ENCODE measurements at places on chromosomes 7 and 10.

- no peak for DNase-seq
These were observed 38.0 kb downstream of the SNX10 start for GRCh38 chr7:26329520-26330255.

DNA sequence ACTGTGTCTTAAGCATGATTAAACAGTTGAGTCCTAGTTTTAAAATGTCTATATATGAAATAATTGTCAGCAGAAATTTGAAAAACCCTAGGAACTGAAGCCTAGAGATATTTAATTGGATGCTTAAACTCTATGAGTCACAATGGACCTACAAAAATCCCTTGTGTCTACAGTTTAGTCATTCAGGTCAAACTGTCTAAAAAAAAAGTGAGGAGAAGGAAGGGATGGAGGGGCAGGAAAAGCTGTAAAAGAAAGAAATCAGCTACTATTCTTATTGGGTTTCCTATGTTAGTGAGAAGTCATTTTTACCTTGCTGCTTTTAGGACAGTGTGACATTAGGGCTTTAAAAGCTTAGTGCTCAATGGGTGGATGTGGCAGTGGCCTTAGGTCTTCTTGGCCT lies 406.1 kb upstream of the FZD8 start:
- DNase-seq: no peak

DNA sequence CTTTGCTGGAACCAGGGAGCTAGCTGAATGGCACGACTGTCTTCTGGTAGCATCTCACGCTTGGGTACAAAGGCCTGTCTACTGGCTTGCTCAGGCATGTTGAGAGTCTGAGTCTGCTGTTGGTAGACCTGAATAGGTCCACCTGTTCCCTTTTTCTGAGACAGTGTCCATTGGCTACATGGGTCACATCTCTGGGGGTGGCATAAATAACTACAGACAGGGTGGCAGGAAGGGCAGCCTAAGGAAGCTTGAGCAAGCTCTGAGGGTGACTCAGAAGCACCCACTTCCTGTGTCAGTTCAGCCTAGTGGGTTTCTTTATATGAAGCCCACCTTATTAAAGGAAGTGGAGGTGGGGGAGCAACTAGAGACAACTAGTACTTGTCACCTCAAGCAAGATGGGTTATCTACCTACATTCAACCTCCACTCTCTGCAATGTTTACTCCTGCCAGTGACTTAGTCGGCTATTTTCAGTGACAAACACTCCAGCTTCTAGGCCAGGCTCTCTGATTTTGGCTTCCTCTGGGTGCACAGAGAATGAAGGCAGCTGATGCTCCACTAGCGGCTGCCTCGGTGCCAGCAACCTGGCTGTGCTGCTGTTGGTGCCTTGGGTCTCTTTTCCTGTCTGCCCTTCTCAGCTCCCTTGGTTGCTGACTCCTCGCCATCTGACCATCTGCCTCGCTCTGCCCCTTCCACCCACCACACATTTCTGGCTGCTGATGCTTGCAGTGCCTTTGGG lies 5.7 kb upstream of the ZYX start:
- no peak for DNase-seq

- peak; percentile 45 for DNase-seq
These were observed 276.3 kb downstream of the GALNT17 start for GRCh38 chr7:71408271-71408670.

DNA sequence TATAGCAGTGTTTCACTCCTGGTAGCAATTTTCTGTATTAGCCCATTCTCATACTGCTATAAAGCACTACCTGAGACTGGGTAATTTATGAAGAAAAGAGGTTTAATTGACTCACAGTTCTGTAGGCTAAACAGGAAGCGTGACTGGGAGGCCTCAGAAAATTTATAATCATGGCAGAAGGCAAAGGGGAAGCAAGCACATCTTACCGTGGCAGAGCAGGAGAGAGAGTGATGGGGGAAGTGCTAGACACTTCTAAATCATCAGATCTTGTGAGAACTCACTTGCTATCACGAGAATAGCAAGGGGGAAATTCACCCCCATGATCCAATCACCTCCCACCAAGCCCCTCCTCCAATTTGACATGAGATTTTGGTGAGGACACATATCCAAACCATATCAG lies 131.6 kb upstream of the EFCAB10 start:
- DNase-seq: no peak

GRCh38 chr7:17194656-17195055 lies 103.8 kb upstream of the AHR start:
- no peak for DNase-seq

DNA sequence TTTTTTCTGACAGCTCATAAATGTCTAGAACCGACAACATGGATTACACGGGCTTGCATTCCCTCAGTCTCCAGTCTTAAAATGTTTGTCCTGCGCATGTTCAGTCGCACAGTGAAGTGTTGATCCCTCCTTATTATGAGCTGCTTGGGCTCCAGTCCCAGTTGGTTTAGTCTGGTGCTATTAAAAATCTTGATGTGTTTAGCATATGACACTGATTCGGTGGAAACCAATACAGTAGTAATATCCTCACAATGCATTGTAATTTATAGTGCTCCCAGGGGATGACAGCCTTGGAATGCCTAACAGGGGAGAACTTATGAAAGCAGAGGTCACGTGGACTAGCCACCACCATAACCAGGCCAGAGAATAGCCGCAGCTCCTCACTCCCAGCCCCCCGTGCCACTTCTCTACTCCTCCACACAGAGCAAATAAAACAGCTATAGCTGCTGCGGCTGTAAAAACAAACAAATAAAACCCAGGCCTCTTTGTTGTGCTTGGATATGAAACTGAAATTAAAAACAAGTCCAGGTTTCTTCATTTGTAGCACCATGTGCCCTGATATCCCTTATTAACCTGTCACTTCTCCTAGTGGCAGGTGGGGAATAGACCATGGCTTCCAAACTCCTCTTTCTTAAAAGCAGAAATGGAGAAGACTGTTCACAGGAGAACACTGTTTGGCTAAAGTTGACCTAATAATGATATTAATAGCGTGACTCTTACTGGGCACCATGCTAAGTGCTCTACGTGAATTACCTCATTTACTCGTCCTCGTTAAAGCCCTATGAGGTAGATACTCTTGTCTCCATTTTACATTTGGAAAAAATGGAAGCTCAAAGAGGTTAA lies 7.7 kb downstream of the DPCD start:
- DNase-seq: no peak

DNA sequence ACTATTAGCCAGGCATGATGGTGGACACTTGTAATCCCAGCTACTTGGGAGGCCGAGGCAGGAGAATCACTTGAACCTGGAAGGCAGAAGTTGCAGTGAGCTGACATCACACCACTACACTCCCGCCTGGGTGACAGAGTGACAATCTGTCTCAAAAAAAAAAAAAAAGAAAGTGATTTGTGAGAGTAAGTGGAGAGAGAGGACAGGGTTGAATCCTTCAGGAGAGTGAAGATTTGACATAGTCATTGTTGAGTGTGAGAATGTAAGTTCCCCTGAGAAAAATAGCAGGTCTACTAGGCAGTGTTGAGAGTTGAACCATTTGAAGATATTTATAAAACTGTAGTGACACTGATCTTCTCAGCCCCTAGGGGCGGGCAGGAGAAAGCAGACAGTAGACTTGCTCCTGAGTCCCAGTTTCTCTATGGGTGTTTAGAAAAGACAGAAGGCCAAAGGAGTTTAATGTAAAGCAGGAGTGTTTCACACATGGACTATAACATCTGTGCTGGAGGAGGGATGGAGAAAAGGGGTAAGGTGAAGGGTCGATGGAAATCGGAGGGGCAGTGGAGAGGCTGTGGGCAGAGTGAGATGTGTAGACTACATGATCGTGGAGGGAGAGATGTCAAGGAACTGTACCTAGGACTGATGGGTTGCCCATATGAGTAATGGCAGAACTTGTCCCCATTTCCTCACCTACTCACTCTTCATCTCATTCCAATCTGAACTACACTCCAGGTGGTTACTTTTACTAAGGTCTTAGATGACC lies 13.7 kb upstream of the LAMB4 start:
- DNase-seq: no peak

GRCh38 chr7:74409571-74409970 lies 44.1 kb upstream of the GTF2IRD1 start:
- no peak for DNase-seq

GRCh38 chr10:71203716-71204115 lies 8.7 kb upstream of the UNC5B start:
- DNase-seq: no peak

- no peak for DNase-seq
These were observed 214.6 kb downstream of the PTEN start for GRCh38 chr10:88077977-88078376.

GRCh38 chr7:68456469-68456868 lies 1141.8 kb upstream of the AUTS2 start:
- DNase-seq: no peak

GRCh38 chr7:44477063-44477830 lies 13.2 kb downstream of the NUDCD3 start:
- DNase-seq: peak; percentile 53

DNA sequence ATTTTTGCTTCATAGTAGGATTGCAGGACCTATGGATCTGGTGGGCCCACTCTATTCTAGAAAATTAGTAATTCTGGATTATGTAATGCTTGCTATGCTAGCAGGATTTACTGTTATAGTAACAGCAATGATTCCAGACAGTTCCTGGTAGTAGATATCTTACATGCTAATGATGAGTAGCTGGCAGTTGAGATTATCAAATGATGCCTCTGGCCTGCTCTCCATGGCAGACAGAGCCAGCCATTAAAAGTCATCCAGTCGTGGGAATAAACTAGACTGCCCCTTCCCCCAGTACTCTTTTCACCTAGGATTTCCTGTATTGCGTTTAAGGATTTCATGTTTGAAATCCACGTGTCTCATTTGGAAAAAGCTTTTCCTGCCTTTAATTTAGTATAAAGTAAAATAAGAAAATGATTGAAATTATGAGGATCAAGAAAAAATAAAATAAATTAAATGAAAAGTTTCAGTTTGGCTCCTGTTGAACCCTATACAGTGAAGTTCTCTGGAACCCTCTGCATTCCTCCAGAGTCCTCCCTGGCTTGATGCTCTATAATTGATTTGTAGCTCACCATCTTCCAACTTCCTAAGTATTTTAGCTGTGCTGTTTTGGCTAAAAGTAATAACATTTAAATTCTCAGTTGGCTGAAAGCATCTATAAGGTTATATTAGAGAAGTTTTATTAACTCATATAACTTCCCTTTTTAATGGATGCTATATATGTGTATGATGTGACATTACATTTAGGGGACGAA lies 14.6 kb downstream of the UMAD1 start:
- no peak for DNase-seq

GRCh38 chr7:82428186-82428961 lies 15.2 kb downstream of the CACNA2D1 start:
- no peak for DNase-seq

DNA sequence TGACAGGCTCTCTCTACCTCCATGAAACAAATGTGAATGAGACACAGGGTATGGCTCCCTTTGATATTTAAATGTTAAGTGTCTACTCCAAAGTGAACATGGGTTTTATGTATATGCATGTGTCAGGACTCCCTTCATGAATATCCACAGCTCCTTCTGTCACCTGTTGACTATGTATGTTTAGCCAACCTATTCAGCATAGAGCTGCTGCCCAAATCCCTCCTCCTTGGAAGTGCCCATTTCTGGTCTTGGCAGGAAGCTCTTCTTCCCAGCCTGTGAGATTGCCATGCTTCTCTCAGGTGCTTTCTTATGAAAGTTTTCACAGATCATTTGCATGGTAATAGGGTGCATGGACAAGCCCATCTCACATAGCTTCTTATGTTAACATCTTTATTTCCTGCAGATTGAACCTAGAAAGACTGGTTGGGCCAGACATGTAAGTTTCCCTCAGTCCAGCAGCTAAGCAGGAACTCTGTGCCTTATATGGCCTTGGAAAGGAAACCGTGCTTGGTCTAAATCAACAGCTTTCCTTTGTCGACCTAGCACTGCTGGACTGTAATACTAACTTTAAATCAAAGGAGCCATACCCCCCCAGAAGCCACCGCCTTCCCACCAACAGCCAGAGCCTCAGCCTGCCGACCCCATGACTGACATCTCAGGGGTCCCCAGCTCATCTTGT lies 288.9 kb downstream of the ADARB2 start:
- DNase-seq: no peak

DNA sequence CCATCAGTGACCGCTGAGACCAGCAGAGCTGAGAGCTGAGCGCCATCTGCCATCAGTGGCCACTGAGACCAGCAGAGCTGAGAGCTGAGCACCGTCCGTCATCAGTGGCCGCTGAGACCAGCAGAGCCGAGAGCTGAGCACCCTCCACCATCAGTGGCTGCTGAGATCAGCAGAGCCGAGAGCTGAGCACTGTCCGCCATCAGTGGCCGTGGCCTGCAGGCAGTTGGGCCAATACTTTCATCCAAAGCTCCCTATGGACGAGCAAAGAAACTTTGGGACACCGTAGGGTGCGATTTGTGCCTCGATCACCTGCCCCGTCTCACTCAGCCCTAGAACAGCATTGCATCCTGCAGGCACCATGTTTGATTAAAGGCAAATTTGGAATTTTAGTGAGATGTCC lies 265.8 kb downstream of the DNAJB6 start:
- no peak for DNase-seq

DNA sequence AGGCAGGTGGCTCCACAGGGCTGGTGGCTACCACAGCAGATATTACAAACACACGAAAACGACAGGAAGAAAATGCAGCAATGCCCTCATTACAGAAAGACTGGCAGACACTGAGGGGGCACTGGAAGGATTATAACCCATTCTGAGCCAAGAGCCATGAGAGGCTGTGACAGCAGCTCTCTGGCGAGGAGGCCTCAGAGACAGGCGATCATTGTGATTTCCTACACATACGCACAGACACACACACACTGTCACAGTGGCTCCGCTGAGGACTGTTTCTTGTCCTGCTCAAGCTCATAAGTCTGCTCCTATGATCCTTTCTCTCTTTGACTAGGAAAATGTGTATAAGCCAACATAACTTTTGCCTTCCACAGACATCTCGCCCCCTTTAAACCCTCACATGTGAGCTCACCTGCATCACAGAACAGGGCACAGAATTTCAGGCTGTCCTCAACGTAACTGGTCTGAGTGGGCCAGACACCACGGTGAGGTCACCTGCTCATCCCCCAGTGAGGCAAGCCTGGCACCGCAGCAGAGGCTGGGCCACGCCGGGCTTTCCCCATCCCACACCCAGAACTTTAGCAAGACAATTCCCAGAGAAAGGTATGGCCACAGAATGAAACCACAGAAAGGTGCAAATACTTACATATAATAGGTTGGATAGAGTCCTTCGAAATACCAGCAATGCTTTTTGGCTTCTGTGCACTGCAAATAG lies 51.7 kb downstream of the VOPP1 start:
- no peak for DNase-seq

DNA sequence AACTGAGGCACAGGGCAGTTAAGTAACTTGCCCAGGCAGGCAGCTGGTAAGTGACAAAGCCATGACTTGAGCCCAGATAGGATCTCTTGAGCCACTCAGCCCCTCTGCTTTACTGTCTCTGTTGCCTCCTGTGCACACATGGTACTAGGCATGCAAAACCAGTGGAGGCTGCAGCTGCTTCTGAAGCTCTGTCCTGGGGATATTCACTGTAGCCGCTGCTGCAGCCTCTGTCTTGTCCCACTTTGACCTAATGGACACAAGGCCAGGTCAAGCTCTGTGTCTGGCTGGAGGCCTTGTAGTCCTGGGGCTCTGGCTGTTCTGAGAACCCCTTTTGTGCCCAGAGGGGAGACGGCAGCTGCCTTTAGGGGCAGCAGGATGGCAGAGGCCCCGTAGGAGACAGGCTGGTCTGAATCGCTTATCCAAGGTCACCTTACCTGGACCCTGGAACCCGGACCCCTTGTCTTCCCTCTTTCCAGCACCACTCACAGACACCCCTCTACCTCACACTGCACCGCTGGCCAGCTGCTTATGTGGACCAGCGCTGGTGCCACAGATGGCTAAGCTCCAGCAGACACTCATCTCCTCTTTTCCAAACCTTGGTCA lies 57.6 kb downstream of the TSPAN15 start:
- DNase-seq: no peak

- no peak for DNase-seq
These were observed 514.2 kb downstream of the ARL4A start for GRCh38 chr7:13201628-13202027.
